NCI-H1092 (cell line): ENCODE measurements at places on chromosomes 5 and 9.
A peak's percentile ranks its signal among the peaks of the same experiment; 100 is the strongest.

GRCh38 chr5:603081-603998 lies 8.8 kb upstream of the CEP72 start:
- DNase-seq, result no peak

- DNase-seq, result no peak
These were observed 10.8 kb downstream of the ZDHHC11B start for GRCh38 chr5:773517-774264.

- no peak for DNase-seq
These were observed 83.0 kb upstream of the RANBP6 start for GRCh38 chr9:6098431-6098830.

DNA sequence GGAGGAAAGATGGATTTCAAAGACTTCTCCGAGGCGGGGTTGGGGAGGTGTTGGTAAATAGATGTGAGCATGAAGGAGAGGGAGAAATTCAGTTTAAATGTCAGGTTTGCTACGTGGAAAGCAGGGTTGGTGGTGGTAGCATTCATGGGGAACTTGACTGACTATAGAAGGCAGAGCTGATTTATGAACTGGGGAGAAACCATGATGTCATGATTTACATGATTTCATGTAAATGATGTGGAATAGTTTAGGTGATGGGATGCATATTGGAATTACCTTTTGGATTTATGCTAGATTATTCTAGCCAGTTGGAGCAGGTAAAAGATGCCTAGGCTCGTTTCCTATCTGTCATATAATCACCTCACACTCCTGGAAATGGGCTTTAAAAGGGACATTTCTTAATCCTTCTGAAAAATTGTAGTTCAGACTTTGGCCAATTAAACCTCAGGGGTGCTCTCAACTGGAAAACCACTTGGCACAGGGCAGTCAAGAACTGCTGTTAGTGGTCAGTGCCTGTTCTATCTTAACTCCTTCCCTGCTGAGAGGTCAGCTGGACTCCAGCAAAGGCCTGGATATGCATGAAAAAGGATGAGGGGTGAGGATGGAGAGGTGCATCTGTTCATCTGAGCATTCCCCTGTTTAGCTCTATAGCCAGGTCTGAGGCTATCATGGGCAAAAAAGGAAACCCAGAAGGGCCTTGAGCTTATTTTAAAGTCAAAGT lies 50.1 kb upstream of the BASP1 start:
- no peak for DNase-seq

- DNase-seq, result no peak
These were observed 7.9 kb downstream of the MTRR start for GRCh38 chr5:7876867-7877266.

DNA sequence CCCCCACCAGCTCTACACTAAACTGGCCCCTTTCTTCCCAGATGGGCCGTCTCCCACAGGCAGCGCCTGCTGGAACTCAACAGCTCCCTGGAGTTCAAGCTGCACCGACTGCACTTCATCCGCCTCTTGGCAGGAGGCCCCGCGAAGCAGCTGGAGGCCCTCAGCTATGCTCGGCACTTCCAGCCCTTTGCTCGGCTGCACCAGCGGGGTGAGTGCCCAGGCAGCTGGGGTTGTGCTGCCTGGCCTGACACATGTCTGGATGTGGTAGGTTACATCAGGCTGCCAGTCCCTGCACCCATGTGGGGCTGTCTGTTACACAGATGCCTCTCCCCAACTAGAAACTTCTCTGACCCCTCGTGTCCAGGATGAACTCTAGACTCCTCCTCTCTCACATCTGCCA lies 9.8 kb downstream of the NHP2 start:
- no peak for DNase-seq

- DNase-seq, result no peak
These were observed 35.6 kb upstream of the NIM1K start for GRCh38 chr5:43156388-43156787.

GRCh38 chr9:130268521-130269211 lies 3.1 kb downstream of the HMCN2 start:
- peak; percentile 83 for DNase-seq

DNA sequence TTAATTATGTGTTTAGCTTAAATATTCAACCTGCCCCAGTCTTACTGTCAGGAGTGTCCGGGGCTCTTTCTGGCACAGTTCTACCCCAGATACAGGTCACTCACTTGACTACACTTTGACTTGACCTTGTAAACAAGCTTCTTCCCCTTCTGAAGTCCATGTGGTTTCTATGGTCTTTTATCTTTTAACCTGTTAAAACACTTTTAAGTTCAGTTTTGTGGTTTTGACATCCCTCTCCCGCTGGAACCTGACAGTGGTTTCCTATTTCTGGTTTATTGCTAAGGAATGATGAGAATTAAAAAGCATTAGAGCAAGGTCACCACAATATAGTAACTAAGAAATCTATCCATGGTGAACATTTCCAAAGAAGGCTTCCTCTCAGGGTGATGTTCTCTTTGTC lies 300.1 kb downstream of the TMEM167A start:
- DNase-seq, result no peak

GRCh38 chr9:31153250-31153840 lies 1231.1 kb upstream of the ACO1 start:
- DNase-seq, result no peak

DNA sequence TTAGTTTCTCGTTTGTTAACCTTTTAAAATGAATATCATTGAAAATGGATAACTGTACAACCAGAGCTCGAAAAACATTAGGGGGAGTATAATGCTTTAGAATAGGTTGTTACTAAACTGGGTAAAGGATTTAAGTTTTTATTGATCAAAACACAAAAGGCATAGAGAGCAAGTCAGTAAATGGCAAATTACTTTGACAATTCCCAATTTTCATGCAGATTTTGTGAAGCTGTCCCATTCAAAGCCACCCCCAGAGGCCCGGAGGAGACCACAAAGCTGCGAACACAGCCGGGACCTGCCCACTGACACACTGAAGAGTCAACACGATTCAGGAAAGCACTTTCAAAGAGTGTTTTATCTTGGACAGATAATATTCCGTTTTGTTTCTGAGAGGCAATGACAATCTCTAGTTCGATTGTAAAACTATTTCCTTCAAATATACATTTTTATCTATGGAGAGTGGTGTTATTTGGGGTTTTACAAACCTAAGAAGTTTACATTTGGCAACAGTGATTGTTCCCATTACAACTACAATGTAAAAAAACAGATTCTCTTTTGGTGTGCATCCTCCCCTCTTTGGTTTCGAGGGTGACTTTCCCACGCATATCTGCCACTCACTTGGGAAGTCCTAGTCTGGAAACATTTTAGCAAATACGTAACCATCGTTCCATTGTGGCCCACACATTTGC lies 182.6 kb upstream of the TBCA start:
- no peak for DNase-seq

- DNase-seq, result no peak
These were observed 210.9 kb downstream of the ESM1 start for GRCh38 chr5:54774281-54775170.

DNA sequence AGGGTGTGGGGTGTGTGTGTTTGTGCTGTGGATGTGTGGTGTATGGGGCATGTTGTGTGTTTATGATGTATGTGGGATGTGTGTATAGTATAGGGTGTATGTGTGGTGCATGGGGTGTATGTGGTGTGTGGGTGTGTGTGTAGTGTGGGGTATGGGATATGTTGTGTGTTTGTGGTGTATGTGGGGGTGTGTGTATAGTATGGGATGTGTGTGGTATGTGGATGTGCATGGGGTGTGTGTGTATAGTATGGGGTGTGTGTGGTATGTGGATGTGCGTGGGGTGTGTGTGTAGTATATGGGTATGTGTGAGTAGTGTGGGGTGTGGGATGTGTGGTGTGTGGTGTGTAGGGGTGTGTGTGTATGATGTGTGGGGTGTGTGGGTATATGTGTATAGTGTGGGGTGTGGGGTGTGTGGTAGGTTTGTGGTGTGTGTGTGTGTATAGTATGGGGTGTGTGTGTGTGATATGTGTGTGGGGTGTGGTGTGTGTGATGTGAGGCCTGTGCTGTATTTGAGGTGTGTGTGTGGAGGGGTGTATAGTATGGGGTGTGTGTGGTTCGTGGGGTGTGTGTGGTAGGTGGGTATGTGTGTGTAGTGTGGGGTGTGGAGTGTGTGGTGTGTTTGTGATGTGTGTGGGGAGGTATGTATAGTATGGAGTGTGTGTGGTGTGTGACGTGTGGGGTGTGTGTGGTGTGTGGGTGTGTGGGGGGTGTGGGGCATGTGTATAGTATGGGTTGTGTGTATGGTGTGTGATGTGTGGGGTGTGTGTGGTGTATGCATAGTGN lies 10.5 kb downstream of the ECSCR start:
- DNase-seq, result no peak

GRCh38 chr5:95620030-95620869 lies at the start of gene GPR150:
Gene GPR150, plus strand, starts transcription at chr5:95620087. Its CDS starts 189 bp downstream, at chr5:95620276.
- DNase-seq, result peak; percentile 32

DNA sequence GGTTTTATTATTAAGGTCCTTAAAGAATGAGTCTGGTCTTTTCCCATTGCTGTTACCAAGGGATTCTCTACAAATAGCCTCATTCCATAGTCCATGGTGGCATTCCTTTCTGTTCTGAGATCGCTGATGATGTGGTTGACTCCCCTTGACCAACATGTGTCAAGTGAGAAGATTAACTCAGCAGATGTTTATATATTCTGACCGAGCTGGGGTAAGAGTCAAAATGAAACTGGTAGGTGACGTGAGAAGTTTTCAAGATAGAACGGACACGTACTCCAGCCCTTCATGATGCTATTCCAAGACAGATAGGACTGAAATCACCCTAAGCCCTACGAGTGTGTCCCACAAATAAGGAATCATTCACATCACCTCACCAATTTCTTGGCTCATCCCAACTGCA lies 155.5 kb upstream of the WWC1 start:
- no peak for DNase-seq

GRCh38 chr9:124264823-124265233 lies 7.1 kb downstream of the NEK6 start:
- no peak for DNase-seq

GRCh38 chr5:44385291-44385900 lies 3.8 kb downstream of the FGF10 start:
- DNase-seq, result no peak
